ENCODE measurements at places on chromosomes 1 and 21.

GRCh38 chr1:18998016-18998724 is 41.7 kb upstream of the IFFO2 start:
- DNase-seq, result no peak

DNA sequence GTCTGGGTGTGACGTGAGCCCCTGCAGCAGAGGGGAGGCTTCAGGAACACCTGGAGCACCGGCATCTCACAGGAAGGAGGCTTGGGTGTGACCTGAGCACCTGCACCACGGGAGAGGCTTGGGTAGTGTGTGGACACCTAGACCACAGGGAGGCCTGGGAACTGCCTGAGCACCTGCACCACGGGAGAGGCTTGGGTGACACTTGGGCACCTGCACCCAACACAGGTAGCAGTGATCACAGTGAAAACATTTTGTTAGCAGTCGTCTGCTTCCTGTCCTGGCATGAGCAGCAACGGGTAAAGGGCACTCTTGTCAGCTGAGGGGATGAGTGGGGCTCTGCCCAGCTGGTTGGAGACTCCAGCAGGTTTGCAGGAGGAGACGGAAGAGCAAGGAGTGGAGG is 22.4 kb downstream of the LRRC3 start:
- no peak for DNase-seq

DNA sequence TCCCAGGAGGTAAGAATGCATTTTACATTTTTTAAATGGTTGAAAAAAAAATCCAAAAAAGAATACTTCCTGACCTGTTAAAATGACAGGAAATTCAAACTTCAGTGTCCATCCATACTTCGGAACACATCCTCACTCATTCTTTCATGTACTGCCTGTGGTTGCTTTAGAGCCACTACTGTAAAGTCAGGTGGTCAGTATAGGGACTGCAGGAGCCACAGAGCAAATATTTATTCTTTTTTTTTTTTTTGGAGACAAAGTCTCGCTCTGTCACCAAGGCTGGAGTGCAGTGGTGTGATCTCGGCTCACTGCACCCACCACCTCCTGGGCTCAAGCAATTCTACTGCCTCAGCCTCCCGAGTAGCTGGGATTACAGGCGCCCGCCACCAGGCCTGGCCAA is 124.7 kb downstream of the CLIC6 start:
- DNase-seq, result no peak

GRCh38 chr1:193030280-193030679 is 28.9 kb downstream of the UCHL5 start:
- no peak for DNase-seq

DNA sequence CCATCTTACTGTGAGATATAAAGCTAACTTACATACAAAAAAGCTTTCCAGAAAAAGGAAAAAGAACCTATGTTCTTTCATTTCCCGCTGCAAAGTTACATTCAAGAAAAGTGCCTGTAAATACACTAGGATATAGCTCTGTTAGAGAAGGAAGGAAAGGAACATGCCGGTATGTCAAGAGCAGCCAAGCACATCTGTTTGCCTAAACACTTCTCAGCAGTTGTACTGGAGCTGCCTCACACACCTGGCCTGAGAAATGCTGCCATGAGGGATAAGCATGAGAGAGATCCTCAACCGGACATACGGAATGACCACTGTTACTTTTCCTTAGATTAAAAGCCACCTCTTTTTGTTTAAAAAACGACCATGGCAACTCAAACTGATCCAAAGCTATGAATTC is 189.7 kb downstream of the RERE start:
- no peak for DNase-seq

GRCh38 chr1:50080904-50081586 is 27.7 kb upstream of the ELAVL4 start:
- DNase-seq, result no peak

DNA sequence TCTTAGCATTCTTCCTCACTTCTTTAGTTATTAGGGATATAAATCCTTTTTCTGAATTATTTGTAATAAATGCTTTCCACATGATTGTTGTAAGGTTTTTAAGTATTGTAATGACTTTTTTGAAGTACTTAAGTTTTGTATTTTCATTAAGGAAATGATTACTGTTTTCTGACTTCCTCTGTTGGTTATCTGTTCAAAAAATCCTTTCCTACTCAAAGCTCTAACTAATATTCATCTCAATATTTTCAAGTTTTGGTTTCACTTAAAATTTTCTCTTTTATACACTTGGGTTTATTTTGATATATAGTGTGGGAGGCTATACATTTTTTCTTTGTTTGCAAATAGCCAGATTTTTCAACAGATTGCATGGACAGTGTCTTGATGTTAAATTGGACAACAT is 59.9 kb upstream of the NHLH2 start:
- DNase-seq, result no peak

DNA sequence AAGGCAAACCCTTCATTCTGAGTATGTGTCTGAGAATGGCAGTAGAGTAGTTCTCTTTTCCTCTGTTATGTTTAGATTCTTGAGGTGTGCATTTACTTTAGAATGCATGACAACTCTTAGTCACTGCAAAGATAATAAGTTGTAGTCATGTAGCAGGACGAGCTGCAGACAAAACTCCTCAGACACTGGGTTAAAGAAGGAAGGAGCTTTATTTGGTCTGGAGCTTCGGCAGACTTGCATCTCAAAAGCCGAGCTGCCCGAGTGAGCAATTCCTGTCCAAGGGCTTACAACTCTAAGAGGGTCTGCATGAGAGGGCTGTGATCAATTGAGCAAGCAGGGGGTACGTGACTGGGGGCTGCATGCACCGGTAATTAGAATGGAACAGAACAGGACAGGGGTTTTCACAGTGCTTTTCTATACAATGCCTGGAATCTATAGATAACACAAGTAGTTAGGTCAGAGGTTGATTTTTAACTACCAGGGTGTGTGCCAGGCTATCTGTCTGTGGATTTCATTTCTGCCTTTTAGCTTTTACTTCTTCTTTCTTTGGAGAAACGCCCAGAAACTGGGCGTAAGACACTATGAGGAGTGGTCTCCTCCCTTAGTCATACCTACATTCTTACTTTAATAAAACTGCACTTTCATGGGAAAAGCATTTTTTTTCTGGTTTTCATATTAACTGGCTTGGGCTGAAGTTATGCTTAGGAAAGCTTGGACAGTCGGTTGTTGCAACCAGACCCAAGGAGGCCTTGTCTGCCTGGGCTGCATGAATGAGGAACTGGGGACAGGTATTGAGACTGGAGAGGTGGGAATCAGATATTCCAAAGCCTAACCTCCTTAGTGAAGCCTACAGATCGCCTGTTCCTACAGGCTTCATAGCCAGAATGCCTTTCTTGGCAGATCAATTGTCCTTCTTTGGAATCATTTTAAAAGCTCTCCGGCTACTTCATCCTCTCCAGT is 115.1 kb downstream of the RHOU start:
- peak; percentile 19 for DNase-seq

DNA sequence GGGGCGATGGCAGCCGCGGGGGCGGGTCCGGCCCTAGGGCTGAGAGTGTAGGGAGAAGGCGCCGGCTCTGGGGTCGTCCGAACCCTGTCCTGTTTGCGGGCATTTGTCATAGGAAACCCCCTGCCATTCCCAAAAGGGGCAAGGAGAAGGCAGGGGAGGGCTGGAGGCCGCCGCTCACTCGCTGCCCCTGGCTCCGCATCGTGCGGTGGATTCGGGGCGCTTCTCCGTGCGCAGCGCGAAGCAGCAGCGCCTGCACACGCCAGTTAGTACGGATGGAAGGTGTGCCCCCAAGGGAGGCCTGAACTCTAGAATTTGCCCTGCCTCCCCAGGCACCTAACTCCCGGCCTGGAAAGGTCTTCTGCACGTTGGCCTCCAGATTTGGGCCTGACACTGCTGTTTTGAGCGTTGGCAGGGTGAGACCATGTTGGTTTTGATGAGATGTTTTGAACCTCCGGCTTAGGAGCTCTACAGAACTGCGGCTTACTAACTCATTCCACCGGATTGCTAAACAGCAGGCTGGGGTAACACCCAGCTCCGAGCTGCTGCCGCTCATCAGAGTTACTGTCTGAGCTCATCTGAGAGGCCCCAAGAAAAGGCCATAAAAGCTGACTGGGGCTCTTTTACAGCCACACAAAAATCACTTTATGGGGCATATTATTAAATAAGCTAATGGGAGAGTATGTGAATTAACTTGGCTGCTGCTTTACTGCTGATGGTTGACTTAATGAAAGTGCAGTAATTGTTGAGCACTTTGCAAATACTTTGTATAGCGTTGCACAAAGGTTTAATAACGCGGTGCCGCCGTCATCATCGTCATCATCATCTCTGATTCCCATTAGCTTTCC is 987 bp downstream of the GPR137B start:
- no peak for DNase-seq

DNA sequence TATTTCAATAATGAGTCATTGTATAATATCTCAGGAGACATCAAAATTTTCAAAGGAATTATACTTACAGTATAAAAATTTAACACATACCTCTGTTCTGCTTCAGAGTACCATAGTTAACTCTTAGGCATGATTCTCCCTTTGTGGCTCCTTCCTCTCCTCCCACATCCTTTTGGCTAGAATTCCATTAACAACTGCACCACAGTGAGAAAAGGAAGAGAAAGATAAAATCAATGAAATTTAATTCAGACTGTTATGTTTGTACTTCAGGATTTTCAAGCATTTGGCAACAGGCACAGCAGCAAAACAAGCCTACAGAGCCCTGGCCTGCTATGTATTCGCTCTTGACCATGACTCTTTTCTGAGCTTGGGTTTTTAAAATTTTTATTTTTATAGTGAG is 57.2 kb upstream of the SGIP1 start:
- no peak for DNase-seq

GRCh38 chr1:59378621-59379370 is 81.9 kb downstream of the FGGY start:
- DNase-seq, result no peak

- no peak for DNase-seq
These were observed 794.7 kb upstream of the ADAMTS5 start for GRCh38 chr21:27761623-27762022.

GRCh38 chr1:156543066-156543465 is 29.3 kb downstream of the IQGAP3 start:
- no peak for DNase-seq

DNA sequence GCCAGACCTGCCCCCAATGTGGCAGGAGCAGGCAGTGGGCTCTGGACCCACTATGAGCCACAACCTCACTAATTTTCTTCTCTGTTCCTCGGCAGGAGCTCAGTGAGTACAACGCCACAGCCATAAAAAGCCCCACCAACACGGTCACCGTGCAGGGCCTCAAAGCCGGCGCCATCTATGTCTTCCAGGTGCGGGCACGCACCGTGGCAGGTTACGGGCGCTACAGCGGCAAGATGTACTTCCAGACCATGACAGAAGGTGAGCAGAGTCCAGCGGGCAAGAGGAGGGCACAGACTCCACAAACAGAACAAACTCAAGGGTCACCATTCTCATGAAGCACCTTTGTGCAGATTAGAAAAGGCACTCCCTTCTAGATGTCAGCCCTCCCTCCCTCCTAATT is 79.9 kb downstream of the LACTBL1 start:
- no peak for DNase-seq

- no peak for DNase-seq
These were observed 26.4 kb downstream of the LRRC8B start for GRCh38 chr1:89550995-89551394.

- DNase-seq, result no peak
These were observed 196.2 kb downstream of the NPHP4 start for GRCh38 chr1:5796028-5796427.

DNA sequence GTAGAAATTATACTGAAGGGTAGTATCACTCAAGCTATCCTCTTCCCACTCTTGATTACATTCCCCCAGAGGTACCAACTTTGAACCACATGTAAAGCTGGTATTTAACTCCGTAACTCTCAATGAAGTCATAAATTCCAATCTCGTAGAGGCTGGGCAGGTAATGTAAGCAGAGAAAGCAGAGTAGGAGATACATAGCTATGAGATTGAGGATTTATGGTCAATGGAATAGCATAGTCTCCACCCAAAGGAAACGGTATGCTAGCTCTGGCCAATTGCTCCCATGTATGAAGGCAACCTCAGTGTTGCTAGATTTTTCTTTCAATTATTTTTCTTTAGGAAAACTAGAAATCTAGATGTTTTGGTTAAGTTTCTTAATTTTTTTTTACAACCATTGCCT is 163.1 kb upstream of the NRIP1 start:
- DNase-seq, result no peak

- DNase-seq, result no peak
These were observed 102.0 kb upstream of the RUNX3 start for GRCh38 chr1:25031966-25032667.
